ENCODE measurements at places on chromosomes 1 and 21.

GRCh38 chr1:47996406-47997226 lies 569 bp downstream of the TRABD2B start:
- no peaks in the 10 kb centered on the region for H3K36me3 ChIP-seq
- peaks cover 71% of the 10 kb centered on the region for H3K27me3 ChIP-seq
- H3K4me1 ChIP-seq: no peaks in the 10 kb centered on the region
- no peak for DNase-seq
- peak overlapping the region; percentile 47 for H3K4me3 ChIP-seq
- H3K27ac ChIP-seq: no peak overlapping the region

DNA sequence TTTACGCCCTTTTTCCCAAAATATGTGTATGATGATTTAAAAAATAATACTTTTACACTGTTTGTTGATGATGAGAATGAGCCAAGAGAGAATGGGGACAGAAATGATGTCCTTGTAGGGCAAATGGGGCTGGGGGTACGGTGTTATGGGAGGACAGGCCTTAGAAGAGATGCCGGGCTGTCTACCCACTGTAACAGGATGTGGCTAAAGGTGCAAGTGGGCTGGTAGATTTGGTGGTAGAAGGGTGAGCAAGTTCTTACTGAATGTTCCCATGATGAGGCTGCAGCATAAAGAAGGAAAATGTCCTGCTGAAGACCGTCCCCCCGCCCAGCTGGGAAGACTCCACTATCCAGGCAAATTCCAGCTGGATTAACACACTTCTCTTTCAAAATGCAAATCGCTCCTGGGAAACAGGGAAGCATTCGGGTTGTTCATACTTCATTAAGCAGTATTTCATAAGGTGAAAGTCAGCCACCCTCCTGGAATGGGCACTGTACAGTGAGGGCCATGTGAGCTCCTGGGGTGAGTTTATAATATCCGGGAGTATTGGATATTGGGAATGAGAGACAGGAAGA lies 14.0 kb downstream of the GPA33 start:
- H3K27ac ChIP-seq: no peak overlapping the region
- H3K27me3 ChIP-seq: no peaks in the 10 kb centered on the region
- H3K36me3 ChIP-seq: no peaks in the 10 kb centered on the region
- no peak overlapping the region for H3K4me3 ChIP-seq
- no peak for DNase-seq

GRCh38 chr21:41316200-41317062 lies at the start of gene FAM3B:
Gene FAM3B (plus strand): TSS chr21:41316801. CDS start chr21:41316880, 79 bp downstream.
- H3K4me3 ChIP-seq: peak within 1 kb of the TSS; percentile 48
- peaks cover 54% of the 10 kb centered on the region for H3K4me1 ChIP-seq
- DNase-seq: peak; percentile 52
- no peaks in the 10 kb centered on the region for H3K36me3 ChIP-seq
- H3K27me3 ChIP-seq: peaks cover 18% of the 10 kb centered on the region

DNA sequence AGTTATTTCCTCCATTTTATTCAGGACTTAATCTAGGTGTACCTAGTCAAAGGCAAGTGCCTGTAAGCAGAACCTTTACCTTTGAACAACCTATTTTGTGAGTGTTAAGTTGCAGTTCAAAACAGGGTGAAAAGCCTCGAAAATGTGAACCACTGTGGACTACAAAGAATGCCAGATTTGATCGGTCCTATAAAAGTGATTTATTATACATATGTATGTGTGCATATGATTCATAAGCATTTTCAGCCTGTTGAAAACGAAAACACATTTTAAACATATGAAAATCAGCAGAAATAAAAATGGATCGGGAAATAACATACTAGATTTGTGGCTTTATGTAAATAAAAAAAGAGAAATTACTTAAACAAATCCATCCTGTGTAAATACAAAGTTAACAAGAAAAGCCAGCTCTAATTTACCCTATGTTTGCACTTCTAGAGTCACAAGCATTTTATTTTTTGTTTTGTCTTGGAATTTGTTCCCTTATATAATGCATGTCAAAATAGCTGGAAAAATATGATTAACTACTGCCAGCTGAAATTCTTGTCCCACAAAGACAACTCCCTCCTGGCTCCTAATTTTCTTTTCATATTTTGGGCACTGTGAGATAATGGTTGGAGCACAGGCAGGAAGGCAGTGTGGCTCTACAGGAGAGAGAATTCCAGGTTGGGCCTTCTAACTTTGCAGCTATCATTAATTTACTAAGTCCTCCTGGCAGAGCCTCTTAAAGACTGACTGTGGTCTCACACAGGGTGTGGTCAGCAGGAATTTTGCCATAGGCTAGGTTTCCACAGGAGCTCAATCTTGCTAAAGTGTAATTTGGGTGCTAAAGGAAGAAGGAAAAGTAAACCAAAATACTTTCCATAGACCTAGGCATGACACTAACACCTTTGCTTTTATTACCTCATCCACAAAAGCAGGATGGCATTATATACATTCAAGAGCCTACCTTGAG lies 70.2 kb upstream of the CDC42BPA start:
- H3K27me3 ChIP-seq: no peaks in the 10 kb centered on the region
- no peaks in the 10 kb centered on the region for H3K4me1 ChIP-seq
- H3K4me3 ChIP-seq: no peak overlapping the region
- no peak for DNase-seq
- H3K27ac ChIP-seq: no peak overlapping the region

DNA sequence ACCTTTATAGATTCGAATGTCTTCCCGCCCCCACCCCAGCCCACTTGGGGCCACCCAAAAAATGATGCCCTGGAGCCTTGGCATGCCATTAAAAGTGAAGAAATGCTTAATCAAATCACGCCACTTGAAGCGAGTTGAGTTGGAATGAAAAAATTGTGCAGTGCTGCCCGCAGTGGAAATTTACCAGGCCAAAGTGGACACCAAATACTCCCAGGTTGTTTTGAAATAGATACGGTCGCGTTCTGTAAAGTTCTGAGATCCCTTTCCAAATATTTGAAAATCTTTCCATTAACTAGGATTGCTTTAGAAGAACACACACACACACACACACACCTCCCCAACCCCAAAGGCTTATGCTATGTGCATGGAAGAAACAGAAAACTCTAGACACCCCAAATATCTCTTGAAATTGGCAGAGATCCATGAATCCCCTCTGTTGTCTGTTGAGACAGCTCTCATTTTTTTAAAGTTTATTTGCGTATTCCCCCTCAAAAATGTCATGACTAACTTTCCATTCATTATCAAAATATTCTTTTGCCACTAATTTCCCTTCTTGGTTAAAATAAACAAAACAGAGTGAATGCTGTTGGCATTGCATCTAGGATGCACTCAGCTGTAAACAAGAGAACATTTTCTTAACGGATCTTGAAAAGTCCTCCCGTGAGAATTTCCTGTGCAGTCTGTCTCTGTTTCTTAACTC lies 142.3 kb upstream of the KCNE2 start:
- no peak overlapping the region for H3K27ac ChIP-seq
- no peaks in the 10 kb centered on the region for H3K27me3 ChIP-seq
- no peak for DNase-seq
- no peak overlapping the region for H3K4me3 ChIP-seq
- H3K4me1 ChIP-seq: no peaks in the 10 kb centered on the region
- H3K36me3 ChIP-seq: no peaks in the 10 kb centered on the region

GRCh38 chr1:229013981-229014380 lies 256.9 kb upstream of the RAB4A start:
- no peak overlapping the region for H3K4me3 ChIP-seq
- H3K4me1 ChIP-seq: peaks cover 6% of the 10 kb centered on the region
- no peak overlapping the region for H3K27ac ChIP-seq
- H3K36me3 ChIP-seq: no peaks in the 10 kb centered on the region
- no peak for DNase-seq
- no peaks in the 10 kb centered on the region for H3K27me3 ChIP-seq

GRCh38 chr1:161510477-161510876 lies 5.2 kb downstream of the FCGR2A start:
- H3K4me1 ChIP-seq: no peaks in the 10 kb centered on the region
- H3K4me3 ChIP-seq: no peak overlapping the region
- H3K36me3 ChIP-seq: no peaks in the 10 kb centered on the region

DNA sequence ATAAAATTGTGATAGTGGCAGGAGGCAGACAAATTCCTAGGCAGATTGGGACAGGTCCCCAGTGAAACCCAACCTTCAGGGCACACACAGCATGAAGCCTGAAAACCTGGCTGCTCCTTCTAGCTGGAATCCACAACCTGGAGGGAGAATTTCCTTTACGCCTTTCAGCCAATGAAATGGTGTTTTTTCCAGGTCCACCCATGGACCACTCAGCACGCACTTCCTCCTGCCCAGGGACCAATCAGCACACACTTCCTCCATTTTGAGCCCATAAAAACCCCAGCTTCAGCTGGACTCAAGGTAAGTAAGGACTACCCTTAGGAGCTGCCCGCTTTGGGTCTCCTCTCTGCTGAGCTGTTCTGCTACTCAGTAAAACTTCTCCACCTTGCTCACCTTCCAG lies 120.1 kb downstream of the AKT3 start:
- peaks cover 4% of the 10 kb centered on the region for H3K4me1 ChIP-seq
- no peaks in the 10 kb centered on the region for H3K27me3 ChIP-seq
- H3K27ac ChIP-seq: no peak overlapping the region
- peaks cover 3% of the 10 kb centered on the region for H3K36me3 ChIP-seq

DNA sequence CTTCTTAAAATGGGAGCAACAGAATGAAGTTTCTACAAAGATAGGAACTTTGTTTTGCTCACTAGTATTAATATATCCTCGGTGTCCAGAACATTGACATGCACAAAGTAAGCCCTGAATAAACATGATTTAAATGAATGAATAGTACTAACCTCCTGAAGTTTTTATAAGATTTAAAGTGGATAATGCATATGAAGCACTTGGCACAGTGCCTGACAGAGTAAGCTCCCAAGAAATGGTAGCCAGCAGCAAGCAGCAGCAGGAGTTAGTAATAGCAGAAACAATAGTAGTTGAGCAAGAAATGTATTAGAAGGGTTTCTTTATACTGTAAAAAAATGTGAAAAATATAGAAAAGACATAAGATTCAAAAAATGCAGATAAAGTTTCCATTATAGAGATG lies 258.1 kb upstream of the C1orf87 start:
- no peak for DNase-seq
- no peak overlapping the region for H3K4me3 ChIP-seq
- H3K27me3 ChIP-seq: no peaks in the 10 kb centered on the region

DNA sequence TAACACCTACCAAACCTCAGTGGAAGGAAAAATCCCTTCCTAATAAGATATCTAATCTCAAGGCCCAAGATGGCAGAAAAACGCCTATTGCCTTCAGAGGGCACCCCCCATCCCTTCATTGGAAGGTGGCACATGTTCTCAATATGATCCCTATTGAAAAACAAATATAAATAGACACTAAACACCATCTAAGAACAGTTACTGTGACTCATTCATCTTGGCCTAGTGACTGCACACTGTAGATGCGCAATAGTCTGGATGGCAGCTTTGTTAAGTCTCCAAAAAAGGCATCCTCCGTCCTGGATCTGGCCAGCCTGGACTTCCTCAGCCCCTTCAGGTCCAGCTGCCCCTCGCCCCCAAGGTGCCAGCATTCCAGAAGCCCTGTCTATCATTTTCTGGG lies 121.9 kb downstream of the CAPN8 start:
- no peak for DNase-seq
- no peaks in the 10 kb centered on the region for H3K36me3 ChIP-seq
- no peak overlapping the region for H3K4me3 ChIP-seq
- no peaks in the 10 kb centered on the region for H3K4me1 ChIP-seq

GRCh38 chr1:58621391-58621790 lies 44.3 kb upstream of the TACSTD2 start:
- H3K27me3 ChIP-seq: no peaks in the 10 kb centered on the region
- no peaks in the 10 kb centered on the region for H3K4me1 ChIP-seq
- no peak overlapping the region for H3K27ac ChIP-seq
- DNase-seq: no peak

DNA sequence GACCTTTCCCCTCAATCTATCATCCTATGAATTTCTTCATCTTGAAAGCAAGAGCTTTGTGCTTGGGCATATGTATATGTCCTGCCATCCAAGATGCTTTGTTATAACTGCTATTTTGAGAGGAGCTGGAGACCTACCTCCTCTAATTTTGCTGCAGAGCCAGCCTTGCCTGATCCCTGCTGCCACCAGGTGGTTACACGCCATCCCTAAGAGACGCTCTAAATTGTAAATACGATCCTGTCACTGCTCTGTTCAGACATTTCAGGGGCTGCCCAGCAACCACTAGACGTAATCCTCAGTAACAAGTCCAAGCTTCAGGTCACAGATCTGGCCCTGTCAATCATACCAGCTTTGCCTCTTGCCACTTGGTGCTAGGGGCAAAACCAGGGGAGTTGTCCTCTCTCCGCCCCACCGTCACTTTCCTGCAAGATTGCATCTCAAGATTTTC lies 32.9 kb downstream of the GPA33 start:
- peaks cover 4% of the 10 kb centered on the region for H3K4me1 ChIP-seq
- no peaks in the 10 kb centered on the region for H3K36me3 ChIP-seq
- H3K27ac ChIP-seq: no peak overlapping the region
- no peaks in the 10 kb centered on the region for H3K27me3 ChIP-seq
- no peak for DNase-seq
- H3K4me3 ChIP-seq: no peak overlapping the region

DNA sequence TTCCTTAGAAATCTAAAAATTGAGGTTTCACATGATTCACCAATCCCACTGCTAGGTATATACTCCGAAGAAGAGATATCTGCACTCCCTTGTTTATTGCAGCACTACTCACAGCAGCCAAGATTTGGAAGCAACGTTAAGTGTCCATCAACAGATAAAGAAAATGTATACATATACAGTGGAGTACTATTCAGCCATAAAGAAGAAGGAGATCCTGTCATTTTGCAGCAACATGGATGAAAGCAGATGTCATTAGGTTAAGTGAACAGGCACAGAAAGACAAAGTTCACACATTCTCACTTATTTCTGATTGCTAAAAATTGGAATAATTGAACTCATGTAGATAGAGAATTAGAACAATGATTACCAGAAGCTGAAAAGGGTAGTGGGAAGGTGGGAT lies 56.4 kb downstream of the RABGAP1L start:
- DNase-seq: no peak
- H3K36me3 ChIP-seq: no peaks in the 10 kb centered on the region
- H3K4me1 ChIP-seq: no peaks in the 10 kb centered on the region
- H3K27me3 ChIP-seq: no peaks in the 10 kb centered on the region

DNA sequence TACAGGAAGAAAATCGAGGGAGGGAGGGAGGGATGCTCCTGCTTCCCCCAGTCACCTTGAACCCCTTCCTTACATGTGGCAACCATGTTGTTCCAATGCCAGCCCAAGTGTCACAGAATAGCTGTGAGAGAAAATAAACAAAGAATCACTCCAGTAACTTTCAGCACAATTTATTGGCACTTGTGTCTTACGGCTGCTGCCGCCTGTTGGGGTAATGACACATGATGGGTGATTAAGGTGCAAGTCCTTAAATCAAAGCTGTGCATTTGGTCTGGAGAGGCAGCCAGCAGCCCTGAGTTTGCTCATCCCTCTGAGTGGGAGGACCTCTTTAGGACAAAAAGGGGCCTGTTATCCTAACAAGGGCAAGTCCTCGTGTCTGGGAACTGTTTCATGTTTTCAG lies 377.7 kb downstream of the PCP4 start:
- no peak overlapping the region for H3K27ac ChIP-seq
- H3K36me3 ChIP-seq: no peaks in the 10 kb centered on the region
- no peaks in the 10 kb centered on the region for H3K27me3 ChIP-seq

GRCh38 chr21:44814498-44815023 lies 3.3 kb downstream of the SUMO3 start:
- H3K4me1 ChIP-seq: peaks cover 6% of the 10 kb centered on the region
- H3K36me3 ChIP-seq: peaks cover 29% of the 10 kb centered on the region
- H3K27ac ChIP-seq: no peak overlapping the region
- H3K4me3 ChIP-seq: no peak overlapping the region

- H3K36me3 ChIP-seq: no peaks in the 10 kb centered on the region
- no peaks in the 10 kb centered on the region for H3K27me3 ChIP-seq
- H3K4me3 ChIP-seq: no peak overlapping the region
- no peak for DNase-seq
These were observed 33.0 kb upstream of the DNAJC6 start for GRCh38 chr1:65276197-65276939.

All from thymus (tissue), 14 donors.